ENCODE measurements at places on chromosomes 13 and 19.

GRCh38 chr19:2841855-2842574 lies 740 bp downstream of the ZNF555 start:
- DNase-seq: no peak

- no peak for DNase-seq
Observed at GRCh38 chr19:43774103-43774939, 6.5 kb downstream of the KCNN4 start.

GRCh38 chr19:5588441-5588840 lies 20.7 kb upstream of the TINCR start:
- DNase-seq: no peak

DNA sequence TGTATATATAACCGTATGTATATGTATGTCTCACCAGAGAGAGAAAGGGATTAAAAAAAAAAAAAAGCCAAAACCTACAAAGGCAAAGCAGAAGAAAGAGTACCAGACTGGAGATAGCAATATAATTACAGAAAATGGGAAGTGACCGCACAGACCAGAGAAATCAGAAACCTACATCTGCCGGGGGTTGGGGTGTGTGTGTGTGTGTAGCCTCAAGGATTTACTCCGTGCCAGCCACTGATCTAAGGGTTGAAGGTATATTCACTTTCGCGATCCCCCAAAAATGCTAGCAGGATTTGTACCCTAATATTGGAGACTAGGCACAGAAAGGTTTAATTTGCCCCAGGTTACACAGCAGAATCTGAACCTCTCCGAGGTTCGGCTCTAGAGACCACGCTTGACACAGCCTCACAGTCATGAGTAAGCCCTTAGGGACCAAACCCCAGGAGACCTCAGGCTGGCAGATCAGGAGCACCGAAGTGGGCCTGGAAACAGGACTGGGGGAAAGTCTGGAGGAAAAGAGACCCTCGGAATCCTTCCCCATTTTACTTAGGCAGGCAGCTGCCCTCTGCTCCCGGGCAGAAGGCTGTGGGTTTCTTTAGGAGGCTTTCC lies 14.8 kb downstream of the ARL11 start:
- no peak for DNase-seq

DNA sequence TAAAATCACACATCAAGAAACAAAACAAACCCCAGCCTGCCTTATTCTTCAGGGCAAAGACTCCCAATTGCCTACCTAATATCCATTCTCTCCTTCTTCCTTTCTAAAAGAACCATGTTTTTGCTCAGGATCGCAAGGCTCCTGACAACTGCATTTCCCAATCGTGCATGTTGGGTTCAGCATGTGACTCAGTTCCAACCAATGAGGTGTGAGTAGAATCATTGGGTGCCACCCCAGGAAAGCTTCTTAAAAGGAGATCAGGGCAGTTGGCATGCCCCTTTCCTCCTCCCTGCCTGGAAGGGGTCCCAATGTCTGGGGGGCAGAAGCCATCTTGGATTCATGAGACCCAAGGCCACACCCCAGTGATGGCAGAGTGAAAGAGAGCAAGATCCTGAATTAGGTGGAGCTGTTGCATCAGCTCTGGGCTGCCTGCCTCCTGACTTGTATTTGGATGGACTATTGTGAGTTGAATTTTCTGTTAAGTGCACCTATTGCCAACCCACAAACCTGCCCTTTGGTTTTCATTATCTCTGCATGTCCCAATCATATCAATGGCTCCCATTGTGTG lies 26.0 kb upstream of the UBAC2 start:
- DNase-seq: no peak

- DNase-seq: no peak
Observed at GRCh38 chr19:56835401-56835800, 5.1 kb downstream of the PEG3 start.

GRCh38 chr13:28355822-28356371 lies 139.0 kb downstream of the FLT1 start:
- peak; percentile 54 for DNase-seq

DNA sequence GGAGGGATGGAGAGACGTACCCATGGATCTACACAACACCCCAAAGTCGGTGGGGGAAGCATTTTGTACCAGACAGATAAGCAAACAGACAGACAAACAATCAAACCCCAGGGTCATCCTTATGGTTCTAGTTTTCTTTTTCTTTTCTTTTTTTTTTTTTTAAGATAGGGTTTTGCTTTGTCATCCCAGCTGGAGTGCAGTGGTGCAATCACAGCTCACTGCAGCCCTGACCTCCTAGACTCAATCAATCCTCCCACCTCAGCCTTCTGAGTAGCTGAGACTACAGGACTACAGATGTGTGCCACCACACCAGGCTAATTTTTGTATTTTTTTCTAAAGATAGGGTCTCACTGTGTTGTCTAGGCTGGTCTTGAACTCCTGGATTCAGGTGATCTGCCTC lies 17.9 kb upstream of the FBL start:
- DNase-seq: no peak

- DNase-seq: no peak
Observed at GRCh38 chr13:79637133-79637763, 156.3 kb downstream of the NDFIP2 start.

DNA sequence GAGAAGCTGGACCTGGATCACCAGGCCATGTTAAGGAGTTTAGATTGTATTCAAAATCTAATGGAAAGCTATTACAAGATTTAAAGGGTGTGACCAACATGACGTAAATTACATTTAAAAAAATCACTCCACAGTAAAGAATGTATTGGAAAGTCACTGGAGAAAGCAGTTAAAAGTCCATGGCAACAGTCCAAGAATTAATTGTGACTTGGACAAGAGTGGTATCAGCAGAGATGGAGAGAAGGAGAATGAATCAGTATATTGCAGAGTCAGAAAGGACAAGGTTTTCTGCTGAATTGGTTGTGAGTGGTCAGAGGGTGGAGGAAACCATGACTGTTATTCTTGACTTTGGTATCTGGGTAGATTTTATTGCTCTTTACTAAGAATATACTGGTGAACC lies 535.1 kb upstream of the SLITRK1 start:
- peak; percentile 37 for DNase-seq

GRCh38 chr13:114115191-114115671 lies 17.2 kb downstream of the RASA3 start:
- DNase-seq: no peak

DNA sequence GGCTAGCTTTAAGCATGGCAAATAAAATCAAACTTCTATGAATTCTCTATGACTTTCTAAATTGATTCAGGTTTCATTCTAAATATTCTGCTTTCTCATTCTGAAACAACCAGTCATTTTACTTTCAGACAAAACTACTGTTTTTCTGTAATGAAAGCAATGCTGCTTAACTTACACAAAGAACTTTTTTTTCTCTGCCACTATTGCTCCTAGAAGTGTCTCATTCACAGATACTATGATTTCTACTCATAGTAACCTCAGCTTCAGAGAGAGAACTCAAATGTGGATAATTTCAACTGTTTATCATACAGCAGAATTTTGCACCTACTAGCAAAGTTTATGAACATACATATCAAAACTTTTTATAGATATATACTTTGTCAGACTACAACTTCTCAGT lies 724.6 kb downstream of the SLITRK5 start:
- DNase-seq: no peak

DNA sequence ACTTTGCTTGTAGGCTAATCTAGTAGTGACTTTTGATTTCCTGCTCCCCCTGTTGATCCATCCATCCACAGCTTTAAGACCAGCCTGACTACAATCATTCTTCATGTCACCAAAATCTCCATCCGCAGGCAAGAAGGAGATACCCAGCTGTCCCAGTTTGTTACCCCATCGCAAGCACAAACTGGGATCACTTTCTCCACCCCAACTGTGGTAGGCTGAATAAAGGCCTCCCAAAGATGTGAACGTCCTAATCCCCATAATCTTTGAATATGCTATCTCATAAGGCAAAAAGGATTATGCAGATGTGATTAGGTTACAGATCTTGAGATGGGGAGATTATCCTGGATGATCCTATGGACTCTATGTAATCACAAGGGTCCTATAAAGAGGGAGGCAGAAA lies 202.0 kb downstream of the ENOX1 start:
- DNase-seq: no peak

GRCh38 chr13:111262715-111263114 lies 57.7 kb upstream of the TEX29 start:
- DNase-seq: no peak

DNA sequence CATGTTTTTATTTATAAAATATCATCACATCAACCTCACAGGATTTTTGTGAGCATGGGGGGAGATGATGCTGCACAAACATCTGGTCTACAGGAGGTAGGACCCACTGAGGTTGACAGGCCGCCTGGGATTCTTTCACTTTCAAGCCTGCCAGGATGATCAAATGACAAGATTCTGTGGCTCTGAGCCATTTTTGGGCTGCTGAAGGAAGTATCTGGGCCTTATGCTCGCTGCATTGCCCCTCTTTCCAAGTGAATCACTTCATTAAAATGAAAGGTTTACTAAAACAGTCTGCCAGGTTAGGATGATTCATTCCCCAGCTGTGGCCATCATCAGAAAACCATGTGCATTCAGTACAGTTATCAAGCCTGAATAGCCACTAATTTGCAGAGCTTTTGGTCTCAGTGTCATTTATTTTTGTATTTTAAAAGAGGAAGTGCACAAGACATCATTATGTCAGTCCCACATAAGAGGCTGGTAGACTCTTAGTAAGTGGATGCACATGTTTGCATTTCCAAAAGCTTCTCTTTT lies 34.4 kb downstream of the STARD13 start:
- peak; percentile 60 for DNase-seq

DNA sequence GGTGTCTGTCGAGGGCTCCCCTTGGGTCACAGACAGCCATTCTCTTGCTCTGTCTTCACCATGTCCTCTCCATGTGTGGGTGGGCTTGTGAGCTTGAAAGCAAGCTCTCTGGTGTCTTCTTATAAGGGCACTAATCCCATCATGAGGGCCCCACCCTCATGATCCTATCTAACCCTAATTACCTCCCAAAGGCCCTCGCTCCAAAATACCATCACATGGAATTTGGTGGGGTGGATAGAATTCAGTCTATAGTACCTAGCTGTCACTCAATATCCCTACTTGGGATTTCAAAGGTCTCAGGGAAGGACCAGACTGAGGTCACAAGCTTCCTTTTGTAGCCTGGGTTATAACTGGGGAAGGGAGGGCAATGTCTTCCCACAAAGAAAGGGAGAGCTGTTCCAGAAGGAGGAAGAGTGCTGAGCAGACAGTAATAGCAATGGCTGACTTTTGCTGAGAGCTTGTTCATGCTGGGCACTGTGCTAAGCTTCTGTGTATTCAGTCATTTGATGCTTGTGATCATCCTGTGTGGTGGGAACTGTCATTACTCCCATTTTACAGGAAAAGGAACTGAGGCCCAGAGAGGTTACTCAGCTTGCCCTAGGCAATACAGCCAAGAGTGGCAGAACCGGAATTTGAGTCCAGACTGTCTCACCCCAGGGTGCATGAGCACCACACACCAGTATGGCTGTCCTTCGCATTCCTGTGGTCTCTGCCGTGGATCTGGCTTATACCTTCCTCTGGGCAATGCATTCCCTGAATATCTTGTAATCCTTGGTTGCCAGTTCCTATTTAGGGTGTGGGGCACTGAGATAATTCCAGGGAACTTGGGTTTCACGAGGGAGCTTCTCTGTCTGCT lies 8.2 kb downstream of the FXYD5 start:
- DNase-seq: no peak

DNA sequence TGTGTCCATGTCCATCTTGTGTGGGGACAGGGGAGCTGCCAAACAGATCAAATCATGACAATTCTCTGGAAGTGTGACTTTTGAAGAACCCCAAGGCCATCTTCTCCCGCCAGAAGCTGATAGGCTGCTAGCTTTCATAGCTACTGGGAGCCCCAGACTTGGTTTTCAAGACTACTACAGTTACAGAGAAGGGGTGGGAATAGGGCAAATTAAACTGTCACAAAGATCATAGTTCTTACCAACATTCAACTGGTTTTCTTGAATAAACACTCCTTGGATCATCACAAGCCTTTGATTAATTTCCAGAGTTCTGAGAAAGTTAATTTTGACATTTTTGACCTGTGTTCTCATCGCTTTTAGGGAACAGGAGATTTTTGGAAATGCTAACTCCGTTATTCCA lies 67.8 kb upstream of the FARP1 start:
- DNase-seq: no peak

DNA sequence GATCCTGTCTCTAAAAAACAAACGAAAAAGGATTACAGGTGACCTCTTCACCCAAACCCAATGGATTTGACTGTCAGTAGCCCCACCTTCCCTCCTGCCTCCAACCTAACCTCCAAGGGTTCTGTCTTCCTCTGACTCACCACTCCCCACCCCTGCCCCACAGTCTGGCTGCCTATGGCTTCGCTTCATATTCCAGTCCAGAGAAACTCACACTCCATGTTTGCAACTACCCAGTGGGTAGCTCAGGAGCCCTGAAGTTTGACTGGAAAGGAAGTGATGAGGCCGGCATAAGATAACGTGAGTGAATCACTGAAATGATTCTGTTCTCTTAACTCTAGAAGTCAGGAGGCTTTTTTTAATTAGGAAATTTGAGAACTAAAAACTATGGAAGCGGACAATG lies 303.9 kb downstream of the FOXO1 start:
- DNase-seq: no peak

GRCh38 chr19:40493778-40494177 lies 27.0 kb downstream of the SPTBN4 start:
- no peak for DNase-seq

GRCh38 chr19:3047496-3048189 lies 14.7 kb downstream of the TLE5 start:
- peak; percentile 54 for DNase-seq

DNA sequence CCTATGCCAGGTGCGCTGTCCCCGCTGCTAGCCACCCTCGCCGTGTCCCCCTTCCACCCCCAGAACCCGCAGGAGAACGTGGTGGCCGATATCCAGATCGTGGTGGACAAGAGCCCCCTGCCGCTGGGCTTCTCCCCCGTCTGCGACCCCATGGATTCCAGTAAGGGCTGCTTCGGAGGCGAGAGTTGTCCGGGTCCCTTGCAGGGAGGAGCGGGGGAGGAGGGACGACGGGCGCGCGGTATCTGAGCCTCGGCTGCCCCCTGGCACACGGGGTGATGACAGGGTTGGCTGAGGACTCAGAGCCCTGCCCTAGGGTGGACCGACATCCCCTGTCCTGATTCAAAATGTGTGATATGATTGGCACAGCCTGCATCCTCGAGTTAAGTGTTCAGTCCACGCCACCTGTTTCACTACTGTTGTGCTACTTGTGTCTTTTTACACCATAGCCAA lies 653 bp downstream of the MVB12A start:
- no peak for DNase-seq

GRCh38 chr19:9528757-9529336 lies 9.6 kb downstream of the ZNF426 start:
- no peak for DNase-seq

Data from stromal cell of bone marrow (primary cell).